ENCODE measurements at places on chromosomes 16 and 17.
A peak's percentile ranks its signal among the peaks of the same experiment; 100 is the strongest.

DNA sequence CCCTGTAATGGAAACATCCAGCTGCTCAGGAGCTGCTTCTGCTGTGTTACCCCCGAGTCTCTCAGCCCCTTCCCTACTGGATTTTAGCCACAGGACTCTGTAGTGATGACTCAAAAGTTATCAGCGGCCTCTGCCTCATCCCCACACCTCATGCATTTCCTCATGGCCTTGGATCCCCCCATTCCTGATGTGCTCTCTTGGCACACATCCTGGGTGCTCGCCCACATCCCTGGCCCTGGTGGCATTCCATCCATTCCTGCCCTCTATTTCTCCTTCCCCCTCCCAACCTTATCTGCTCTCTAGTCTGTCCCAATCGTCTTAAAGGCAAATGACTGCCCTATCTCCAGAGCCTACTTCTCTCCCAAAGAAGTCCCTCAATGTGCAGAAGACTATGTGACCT lies 24.6 kb downstream of the MARF1 start:
- DNase-seq, result no peak

DNA sequence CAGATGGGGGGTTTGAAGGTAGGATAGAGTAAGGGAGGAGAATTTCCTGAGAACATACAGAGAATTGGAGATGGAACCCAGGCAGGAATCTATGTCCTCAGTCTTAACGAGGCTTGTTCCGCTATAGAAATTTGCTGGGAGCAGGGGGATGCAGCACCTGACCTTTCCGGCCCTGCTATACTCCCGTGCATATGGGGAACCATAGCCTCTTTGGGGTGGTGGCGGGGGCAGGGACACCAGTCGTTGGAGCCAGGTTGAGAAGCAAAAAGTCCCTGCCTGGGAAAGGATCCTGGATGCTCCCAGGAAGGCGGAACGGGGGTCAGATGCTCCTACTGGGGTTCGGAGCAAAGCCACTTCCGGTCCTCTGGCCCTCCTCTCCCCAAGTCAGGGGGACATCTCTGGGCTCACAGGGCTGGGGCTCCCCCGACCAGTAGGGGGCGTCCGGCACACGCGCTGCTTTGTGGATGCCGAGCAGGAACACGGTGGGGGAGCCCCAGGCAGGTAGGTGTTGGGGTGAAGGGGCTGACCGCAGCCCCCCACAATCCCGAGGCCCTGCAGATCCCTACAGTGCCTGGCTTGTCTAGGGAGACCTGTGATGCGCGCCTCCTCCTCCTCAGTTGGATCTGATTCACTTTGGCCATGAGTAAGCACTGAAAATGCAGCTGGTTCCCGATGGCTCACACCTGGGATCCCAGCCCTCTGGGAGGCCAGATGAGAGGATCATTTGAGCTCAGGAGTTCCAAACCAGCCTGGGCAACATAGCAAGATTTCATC lies 15.5 kb upstream of the TFAP4 start:
- DNase-seq, result peak; percentile 61

- DNase-seq, result no peak
Observed at GRCh38 chr17:47352848-47353247, 29.1 kb downstream of the EFCAB13 start.

GRCh38 chr16:13956635-13957196 lies 36.8 kb downstream of the ERCC4 start:
- no peak for DNase-seq

DNA sequence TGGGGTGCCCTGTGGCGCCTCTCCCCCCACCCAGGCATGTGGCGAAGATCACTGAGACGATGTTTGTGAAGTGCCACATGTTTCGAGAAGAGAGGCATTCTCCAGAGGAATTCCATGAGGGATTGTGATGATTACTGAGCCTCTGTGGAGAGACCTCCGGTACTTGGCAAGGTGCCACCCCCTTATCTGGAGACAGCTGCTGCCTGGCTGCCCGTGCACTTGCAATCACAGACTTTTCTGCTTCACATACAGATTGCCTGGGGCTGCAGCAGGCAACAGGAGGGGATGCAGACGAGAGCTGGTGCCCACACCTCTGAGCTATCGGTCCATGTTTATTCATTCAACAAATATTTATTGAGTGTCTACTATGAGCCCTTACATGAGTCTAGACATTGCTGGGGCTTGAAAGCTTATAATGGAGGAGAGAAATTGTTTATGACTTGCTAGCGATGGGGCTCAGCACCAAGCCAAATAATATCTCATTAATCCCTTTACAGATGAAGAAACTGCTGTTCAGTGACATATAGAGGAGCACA lies 317.2 kb upstream of the ZFHX3 start:
- peak; percentile 81 for DNase-seq

DNA sequence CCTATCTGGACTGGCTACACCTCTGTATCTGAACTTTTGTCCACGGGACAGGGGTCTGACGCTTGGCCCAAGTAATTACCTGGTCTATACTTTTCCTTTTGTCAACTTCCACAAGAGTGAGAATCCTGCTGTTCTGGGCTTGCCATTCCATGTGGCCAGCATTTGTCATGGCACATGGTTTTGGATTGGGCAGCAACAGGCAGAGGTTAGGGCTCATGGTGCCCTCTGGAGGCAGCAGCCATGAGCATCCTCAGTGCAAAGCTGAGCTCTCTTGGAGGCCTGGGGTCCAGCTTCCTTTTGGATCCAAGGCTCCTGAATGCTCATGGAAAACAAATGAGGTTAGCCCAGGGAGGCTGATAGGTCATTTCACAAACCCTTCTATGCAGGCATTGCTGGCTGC lies 7.5 kb upstream of the EDC4 start:
- DNase-seq, result peak; percentile 14

GRCh38 chr16:7038475-7038874 lies 294.2 kb upstream of the RBFOX1 start:
- DNase-seq, result no peak

- no peak for DNase-seq
Observed at GRCh38 chr17:57512258-57512657, 232.8 kb downstream of the CCDC182 start.

GRCh38 chr17:6241381-6241780 lies 171.2 kb downstream of the WSCD1 start:
- DNase-seq, result no peak

DNA sequence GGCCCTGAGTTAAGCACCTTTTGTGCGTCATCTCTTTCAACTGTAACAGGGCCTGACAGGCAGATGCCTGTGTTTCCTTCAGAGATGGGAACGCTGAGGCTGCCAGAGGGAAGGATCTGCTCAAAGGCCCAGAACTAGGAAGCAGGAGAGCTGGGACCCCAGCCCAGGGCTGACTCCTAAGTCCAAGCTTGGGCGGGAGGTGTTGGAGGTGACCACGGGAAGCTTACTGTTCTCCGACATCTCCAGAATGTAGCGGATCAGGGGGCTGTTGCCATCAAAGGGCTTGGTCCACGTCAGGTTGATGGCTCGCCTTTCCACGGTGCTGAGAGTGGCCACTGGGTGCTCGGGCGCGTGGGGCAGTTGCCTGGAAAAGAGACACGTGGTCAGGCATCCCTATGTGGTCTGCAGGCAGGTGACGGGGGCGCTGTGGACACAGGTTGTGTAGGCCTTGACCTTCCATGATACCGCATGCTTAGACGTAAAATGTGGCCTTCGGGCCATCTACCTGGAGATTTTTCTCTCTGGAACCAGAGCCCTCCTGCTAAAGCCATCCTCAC lies 111.4 kb upstream of the CDC42EP4 start:
- no peak for DNase-seq

- no peak for DNase-seq
Observed at GRCh38 chr16:76882105-76882504, 308.9 kb upstream of the MON1B start.

DNA sequence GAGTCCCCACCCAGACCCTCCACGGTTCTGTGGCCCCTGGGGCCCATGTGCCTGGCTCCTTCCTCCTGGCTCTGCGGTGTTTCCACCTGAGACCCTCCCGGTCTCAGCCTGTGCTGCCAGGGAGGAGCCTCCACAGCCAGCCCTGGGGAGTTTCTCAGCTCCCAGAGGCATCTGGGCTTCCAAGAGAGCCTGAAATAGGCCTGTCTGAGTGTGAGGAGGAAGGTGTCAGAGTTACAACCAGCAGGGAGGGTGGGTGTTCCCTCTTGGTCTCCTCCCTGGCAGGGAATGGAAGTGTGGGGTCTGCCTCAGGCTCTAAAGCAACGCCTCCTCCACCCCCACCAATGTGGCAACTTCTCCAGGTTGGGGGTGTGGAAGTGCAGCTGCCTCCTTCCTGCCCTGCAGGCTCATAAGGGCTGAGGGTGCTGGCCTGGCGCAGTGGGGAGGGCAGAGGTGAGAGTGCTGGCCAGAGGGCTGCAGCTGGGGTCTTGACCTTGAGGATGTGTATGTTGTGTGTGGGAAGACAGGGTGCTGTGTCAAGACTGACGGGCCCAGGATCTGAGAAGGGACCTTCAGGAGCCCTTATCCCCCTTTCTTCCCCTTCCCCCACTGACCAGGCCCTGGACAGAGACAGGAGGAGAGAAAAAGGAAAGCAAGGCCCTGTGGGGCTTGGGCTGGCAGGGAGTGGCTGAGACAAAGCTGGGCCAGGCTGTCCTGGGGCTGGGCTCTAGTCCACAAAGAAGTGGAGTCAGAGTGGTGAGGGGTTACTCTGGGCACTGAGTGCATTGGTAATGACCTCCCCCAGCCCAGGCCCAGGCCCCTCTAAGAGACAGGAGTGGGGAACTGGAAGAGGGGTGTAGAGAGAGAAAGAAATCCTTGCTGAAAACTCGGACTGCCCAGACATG lies 2.4 kb downstream of the CYGB start:
- DNase-seq, result no peak

- DNase-seq, result no peak
Observed at GRCh38 chr16:70757183-70757582, 43.8 kb downstream of the VAC14 start.

DNA sequence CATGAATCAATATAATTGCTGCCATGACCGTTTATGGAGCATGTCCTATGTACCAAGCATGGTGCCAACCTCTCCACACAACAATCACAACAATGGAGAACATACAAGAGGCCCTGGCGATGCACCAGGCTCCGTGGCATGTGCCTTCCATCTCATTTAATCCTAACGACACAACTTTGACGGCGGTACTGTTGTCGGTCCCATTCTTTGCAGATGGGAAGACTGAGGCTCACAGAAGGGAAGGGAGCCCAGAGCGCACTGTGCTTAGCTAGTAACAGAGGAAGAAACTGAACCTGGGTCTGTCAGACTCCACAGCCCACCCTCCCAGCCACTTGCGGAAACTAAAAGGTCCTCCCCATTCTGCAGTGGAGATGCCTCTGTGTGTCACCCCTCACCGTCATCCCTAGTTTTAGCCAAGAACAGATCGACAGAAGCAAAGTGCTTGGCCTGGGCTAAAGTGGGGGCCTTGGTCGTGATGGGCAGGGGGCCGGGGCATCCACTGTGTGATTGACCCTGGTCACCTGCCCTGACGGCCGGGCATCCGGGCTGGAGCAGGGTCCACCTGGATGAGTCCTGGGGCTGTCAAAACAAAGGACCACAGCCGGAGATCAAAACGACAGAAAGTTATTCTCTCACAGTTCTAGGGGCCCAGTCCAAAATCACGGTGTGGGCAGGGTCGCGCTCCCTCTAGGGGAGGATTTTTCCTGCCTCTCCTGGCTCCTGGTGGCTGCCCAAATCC lies 183.9 kb downstream of the C16orf95 start:
- no peak for DNase-seq

DNA sequence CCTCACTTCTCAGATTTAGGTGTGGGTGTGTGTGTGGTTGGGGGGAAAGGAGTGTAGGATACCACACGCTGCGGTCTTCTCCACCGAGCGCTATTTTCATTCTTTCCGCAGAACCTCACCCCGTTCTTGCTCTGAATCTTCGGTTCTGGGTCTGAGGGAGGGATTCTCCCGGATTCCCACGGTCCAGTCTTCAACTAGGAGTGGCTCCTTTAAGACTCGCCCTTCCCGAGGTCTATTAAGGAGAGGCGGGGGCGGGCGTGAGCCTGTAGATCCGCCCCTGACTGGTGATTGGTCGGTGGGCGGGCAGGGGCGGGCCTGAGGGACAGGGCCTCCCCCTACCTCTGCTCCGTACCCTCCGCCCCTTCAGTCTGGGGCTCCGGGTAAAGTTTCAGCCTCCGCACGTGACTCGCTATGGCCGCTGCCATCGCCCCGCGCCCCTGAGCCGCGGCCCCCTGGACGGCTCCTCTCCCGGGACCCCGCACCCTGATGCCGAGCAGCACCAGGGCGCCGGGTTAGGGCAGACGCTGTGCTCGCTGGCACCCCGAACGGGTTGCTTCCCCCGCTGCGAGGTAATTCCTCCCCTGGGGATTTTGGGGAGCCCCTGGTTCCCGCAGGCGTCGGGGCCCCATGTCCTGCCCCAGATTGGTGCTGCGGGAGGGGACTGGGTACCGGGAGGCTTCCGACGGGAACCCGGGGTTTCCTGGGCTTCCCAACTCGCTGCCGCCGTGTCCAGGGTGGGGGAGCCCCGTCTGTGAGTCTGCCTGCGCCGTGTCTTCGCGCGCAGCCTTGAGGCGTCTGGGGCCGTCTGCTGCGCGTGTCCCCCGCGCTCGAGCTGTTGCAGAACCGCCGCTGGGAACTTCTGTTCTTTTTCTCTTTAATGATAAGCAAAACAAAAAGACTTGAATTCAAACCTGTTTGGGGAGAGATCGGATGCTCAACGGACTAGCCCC lies 9.2 kb downstream of the RARA start:
- peak; percentile 90 for DNase-seq

DNA sequence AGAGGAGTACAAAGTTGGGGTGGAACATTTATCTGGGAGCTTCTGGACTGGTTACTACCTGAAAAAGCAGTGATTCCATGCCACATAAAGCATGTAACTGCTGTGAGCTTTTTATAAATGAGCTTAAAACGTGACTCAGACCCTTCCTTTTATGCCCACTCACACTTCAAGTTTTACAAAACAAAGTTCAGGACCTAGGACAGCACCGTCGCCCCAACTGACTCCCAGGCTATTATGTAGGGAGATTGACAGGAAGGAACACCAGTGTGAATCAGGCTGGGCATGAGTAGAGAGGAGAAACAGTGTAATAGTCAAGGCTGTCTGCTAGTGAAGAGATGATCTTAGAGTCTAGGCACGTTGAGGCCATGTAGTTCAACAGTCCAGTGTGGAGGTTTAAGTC lies 91.6 kb upstream of the DNAH9 start:
- no peak for DNase-seq

DNA sequence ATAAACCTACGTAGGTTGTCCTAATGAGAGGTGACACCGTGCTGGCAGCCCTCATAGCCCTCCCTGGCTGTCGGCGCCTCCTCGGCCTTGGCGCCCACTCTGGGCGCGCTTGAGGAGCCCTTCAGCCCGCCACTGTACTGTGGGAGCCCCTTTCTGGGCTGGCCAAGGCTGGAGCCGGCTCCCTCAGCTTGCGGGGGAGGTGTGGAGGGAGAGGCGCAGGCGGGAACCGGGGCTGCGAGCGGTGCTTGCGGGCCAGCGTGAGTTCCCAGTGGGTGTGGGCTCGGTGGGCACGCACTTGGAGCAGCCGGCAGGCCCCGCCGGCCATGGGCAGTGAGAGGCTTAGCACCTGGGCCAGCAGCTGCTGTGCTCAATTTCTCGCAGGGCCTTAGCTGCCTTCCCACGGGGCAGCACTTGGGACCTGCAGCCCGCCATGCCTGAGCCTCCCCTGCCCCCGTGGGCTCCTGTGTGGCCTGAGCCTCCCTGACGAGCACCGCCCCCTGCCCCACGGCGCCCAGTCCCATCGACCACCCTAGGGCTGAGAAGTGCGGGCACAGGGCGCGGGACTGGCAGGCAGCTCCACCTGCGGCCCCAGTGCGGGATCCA lies 40.1 kb upstream of the AMZ2 start:
- no peak for DNase-seq

Data from NCI-H1092 treated with DMSO at 0.1 percent for 48 hours (cell line).